ENCODE measurements at places on chromosomes 2 and 18.
A peak's percentile ranks its signal among the peaks of the same experiment; 100 is the strongest.

DNA sequence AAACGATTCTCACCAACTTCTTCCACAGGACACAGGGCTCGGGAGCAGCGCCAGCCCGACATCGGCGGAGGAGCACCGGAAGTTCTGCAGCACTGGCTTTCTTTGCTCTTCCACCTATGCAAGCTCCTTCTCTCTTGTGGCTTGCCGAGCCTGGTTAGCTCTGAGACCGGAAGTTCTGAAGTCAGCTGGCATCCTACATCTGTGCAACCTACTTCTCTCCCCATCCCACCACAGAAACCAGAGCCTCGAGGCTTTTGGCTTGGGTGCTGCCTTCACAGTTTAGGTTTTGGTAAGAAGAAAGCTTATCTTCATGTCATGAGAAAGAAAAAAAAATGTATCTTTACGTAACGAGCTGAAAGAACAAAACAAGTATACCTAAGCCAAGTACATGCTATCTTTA is 111.7 kb downstream of the ANKRD44 start:
- DNase-seq = peak; percentile 81

GRCh38 chr2:85628658-85629057 is 12.7 kb downstream of the USP39 start:
- no peak for DNase-seq

DNA sequence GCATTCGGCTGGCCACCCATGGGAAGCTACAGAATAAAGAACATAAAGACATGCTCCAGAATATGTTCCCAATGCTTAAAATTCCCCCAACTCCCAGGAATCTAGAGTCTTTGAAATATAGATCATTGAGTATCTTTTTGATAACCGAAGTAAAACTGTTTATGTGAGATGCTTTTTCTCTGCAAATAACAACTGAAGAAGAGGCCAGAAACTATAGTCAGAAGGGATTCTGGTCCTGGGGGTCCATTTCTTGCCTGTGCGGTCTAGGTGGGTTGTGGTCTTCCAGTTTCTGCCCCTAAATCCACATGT is 30.6 kb upstream of the SLC66A3 start:
- DNase-seq = no peak

GRCh38 chr2:108889907-108890306 is 99.1 kb downstream of the EDAR start:
- DNase-seq = no peak

DNA sequence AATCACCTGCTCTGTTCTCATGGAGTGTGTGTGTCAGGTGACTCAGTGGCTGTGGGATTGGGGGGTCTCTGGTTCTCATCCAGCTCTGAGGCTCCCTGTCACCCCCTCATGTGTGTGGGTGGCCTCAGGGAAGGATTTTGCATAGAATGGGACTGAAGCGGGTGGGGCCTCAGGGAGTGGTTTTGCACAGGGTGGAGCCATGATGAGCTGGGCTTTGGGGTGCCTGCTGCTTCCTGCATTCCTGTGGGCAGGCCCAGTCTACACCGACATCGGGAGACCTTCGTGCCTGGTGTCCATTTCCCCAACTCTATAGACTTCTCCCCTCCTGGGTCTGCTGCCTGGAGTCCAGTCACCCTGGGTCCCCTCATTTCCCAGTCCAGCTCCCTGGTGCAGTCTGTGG is 59.7 kb downstream of the VAPA start:
- DNase-seq = no peak
